ENCODE measurements at places on chromosomes 1 and 21.
A peak's percentile ranks its signal among the peaks of the same experiment; 100 is the strongest.

- DNase-seq: no peak
These were observed 84.5 kb upstream of the ST6GALNAC5 start for GRCh38 chr1:76782809-76783208.

DNA sequence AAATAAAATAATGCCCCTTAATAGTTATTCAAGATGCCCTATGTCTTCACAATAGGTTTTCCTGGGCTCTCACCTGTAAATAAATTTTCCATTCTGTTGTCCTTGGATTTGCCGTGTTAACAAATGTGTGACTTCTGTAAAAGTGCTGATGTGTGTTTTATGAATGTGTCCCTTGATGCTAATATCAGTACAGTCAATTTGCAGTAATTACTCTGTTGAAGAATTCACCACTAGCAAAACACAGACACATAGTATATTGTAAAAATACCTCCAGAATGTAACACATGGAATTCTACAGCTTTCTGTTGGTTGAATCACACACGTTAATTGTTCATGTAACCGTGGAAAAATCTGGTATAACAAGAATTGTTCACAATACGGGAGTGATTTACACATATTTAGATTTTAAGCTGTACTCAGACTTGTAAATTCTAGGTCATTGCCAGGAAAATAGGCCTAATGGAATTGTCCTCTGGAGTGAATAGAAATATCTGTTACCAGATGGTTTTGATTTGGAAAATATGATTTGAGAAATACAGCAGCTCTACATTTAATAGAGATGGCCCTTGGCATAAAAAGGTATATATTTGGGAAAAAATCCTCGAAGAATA is 36.7 kb upstream of the KCNK2 start:
- no peak for DNase-seq

DNA sequence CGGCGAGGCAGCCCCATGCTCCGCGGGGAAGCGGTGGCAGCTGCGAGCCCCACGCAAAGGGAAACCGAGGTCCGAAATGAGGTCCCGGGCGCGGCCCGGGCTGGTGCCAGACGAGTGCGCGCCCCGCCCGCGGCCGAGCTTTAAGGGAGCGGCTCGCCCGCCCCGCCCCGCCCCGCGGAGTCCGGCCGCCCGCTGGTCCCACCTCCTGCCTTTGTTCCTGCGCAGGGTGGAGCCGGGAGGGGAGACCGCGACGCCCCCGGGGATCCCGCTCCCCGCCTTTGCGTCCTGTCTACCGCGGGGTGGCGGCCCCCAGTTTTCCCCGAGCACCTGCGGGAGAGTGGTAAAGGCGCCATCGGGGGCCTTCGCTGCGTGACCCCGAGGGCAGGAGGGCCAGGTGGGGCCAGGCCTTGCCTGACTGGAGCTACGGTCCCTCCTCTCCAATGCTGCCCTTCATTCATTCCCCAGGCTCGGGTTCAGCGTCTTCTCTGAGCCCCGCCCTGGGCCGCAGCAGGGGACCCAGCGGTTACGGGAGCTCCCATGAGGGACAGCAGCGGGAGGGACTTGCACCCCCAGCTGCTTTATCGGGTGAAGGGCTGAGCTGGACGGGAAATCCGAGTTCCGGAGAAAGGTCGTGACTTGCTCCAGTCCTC is at the start of gene HES2:
HES2 (minus strand) TSS at position 116 of the 650 bp plus-strand sequence; CDS start at position 17, 99 bp downstream.
- DNase-seq: no peak

- no peak for DNase-seq
These were observed 25.6 kb downstream of the PODN start for GRCh38 chr1:53087332-53088285.

GRCh38 chr1:181216591-181216994 is 128.1 kb downstream of the IER5 start:
- DNase-seq: no peak

- no peak for DNase-seq
These were observed 130.7 kb downstream of the FAM78B start for GRCh38 chr1:166036092-166036491.

DNA sequence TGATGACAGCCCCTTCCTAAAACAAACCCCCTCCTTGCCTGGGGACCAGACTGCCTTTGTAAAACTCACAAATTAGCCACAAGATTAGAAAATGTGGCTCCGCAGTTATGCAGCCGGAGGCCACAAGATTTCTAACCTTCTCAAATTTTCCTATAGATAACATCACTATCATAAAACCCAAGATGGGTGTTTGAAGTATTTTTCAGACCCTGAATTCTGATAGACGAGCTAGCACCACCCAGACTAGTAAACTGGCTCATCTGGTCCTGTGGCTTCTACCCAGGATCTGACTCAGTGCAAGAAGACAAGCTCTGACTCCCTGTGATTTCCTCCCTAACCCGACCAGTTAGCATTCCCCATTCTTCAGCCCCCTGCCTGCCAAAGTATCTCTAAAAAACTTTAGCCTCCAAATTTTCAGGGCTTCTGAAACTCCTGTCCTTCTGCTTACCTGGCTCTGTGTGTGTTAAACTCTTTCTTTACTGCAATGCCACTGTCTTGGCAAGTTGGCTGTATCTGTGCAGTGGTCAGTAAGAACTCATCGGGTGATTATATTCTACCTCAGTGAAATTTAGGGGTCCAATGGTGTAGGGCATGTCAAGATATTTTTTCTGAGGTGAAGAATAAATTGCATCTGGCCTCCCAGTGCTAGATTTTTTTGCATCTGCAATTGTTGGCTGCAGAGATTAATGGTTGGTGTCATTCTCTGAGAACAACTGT is 102.1 kb downstream of the S1PR1 start:
- no peak for DNase-seq

DNA sequence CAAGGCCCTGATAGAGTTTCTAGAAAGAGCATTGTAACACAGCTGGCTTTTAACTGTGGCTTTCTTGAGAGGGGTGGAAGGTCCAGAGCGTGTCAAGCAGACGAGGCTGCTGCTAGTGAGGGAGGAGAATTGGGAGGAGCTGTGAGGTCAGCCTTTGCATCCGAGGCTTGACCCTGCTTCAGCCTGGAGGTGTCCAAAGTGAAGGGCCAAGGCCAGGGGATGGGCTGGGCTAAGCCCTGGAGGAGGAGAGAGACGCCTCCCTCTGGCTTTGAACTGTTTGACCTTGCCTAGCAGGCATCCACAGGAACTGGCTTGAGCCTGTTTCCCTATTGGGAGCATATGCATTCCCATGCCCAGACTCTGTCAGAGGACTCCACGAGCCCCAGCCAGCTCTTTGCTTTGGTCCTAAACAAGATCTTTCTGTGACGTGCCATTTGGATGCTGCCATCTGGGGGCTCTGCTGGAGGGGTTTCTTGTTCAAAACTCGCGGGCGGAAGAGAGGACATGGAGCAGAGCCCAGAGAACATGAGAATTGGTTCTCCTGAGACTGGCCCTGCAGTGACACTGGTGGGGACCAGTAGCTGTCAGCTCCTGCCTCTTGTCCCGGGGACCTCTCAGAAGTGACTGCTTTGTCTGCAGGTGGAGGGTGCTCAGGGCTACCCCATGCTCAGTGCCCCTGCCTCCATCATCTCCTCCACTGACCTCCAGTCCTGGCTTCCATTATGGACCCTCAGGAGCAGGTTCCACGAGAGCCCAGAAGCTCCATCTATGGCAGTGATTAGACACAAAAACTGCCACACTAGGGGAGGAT is 5.5 kb downstream of the ACTRT2 start:
- no peak for DNase-seq

DNA sequence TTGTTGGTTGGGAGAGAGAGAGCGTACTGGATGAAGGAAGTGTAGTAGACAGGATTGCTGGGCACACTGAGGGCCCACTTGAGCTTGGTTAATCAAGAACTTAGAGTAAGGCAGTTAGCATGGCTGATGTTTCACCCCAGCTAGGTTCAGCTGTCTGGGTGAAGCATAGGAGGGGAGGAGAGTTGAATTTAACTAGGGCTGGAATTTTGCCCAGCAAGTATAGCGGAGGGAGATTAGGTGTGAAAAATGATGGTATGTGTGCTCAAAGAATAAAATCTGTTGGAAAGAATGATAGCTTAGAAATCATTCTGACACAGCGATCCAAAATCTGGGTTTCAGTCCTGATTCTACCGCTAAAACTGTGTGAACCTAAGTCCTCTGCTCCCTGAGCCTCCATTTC is 461.5 kb upstream of the PROX1 start:
- DNase-seq: no peak

DNA sequence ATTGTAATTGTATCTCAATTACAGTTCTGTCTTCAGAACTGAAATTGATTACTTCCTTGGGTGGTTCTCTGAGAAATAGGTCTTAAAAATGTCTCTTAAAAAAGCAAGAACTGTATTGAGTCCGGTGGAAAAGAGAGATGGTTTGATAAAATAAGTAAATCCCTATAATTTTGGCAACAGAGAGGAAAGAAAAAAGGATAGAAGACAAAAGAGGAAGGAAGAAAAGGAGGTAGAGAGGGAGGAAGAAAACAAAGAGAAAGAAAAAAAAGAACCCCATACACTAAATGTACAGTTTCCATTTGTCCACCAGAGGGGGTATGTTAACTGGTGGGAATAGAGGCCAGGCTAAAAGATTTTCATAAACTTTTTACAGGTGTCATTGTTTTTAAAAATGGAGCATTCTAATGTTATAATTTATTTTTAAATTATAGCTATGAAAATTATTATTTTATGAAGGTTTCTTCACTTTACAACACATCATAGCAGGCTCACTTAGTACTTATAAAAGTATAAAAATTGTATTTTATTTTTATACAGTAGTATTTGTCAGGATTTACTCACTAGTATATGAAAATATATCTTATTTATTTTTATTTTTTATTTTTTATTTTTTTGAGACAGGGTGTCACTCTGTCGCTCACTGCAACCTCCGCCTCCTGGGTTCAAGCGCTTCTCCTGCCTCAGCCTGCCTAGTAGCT is 2.1 kb upstream of the UBE2T start:
- DNase-seq: peak; percentile 77

- no peak for DNase-seq
These were observed 298.6 kb downstream of the LMX1A start for GRCh38 chr1:165057956-165058355.

- peak; percentile 83 for DNase-seq
These were observed 387.6 kb downstream of the LTN1 start for GRCh38 chr21:28604946-28605537.

DNA sequence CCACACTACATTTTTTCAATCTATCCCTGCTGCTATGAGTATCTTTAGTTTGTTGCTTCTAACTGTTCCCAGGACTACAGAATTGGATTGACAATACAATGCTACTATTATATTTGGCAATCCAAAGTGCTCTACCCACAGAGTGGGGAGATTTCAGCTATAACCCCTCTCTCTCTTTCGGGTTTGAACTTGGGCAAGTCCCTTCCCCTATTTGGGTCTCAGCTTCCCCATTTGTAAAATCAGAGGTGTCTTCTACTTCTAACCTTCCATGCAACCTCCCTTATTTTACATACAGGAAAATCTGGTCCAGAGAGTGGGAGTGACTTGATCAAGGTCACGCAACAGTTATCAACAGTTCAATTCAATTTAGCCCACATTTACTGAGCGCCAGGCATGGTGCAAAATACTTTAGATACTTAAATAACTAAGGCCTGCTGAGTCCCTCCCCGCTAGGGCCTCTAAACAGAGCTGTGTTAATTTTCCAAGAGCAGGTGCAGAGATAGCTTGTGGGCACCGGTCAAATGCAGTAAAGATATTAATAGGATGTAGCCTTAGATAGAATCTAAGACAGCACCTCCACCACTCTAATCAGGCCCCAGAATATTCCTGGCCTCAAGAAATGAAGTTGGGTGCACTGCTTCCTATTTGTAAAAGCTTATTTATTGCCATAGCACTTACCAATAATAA is 9.4 kb upstream of the GPX7 start:
- DNase-seq: peak; percentile 71

GRCh38 chr1:91701472-91701869 is 184.5 kb downstream of the TGFBR3 start:
- no peak for DNase-seq

- peak; percentile 18 for DNase-seq
These were observed 849 bp downstream of the NFIA start for GRCh38 chr1:61083013-61083806.

GRCh38 chr1:117930484-117930883 is 945 bp downstream of the WDR3 start:
- no peak for DNase-seq

- DNase-seq: no peak
These were observed 110.4 kb downstream of the KCND3 start for GRCh38 chr1:111879081-111879480.

DNA sequence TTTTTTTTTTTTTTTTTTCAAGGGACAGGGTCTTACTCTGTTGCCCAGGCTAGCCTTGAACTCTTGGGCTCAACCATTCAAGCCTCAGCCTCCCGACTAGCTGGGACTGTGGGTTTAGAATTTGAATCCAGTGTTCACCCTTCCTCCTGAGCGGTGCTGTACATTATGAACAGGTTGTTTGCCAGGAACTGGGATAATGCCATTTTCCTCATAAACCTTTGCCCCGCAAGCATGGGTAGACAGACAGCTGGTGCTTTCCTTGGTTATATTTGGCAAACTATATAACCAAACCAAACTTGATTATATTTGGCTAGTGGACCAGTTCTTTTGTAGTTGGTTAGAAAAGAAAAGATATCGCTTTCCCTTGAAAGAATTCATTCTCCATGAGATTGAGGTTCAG is 54.9 kb downstream of the GALNT2 start:
- no peak for DNase-seq

DNA sequence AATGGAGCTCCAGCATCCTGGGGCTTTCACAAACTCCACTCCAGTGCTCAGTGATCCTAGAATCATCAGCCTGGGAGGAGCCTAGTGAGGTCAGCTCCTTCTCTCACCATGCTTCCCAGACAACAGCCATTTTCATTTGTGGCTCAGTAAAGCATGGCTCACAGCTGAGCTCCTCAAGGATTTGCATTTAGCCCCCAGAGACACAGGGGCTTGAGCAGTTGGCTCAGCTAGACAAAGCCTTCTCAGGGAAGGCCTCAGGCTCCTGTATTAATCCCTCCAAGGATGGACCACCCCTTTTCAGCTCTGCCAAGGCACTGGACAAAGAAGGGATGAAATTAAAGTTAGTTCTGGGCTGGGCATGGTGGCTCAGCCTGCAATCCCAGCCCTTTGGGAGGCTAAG is 39.5 kb downstream of the ERI3 start:
- no peak for DNase-seq

DNA sequence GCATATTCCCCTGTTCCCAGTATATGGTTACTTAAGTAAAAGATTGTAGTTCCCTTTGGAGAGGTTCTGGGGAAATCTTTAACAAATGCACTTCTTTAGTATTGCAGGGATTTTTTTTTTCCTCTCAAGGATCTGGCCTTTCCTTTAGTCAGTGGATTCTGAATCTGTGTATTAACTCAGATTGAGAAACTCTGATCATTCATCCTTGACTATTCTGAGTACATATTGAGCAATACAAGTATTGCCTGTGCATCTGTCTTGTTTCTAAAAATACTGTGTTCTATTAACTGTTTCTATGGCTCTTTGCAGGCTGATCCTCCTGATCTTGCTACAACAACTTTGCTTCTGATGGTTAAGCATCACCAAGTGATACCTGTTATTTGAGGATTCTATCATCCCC is 67.8 kb upstream of the FGGY start:
- no peak for DNase-seq

GRCh38 chr1:66444438-66445265 is 89.3 kb upstream of the SGIP1 start:
- DNase-seq: no peak

DNA sequence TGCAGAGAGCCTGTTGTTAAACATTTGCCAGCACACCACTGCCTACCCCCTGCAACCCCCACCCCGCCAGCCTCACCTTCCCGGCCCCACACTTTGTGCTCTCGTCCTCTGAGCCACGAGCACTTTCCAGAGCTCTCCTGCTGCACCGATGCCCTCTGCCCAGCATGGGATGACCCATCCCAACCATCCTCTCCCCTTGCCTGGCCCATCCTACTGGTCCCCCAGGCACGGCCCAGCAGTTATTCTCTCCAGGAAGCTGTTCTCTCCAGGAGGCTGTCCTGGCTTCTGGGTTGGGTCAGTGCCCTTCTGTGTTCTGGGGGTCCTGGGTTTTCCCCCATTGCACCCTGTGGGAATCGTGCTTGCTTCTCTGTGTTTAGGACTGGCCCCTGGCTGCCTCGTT is 60.1 kb upstream of the ABCG1 start:
- DNase-seq: no peak

Measured in OCI-LY7 (cell line).